Ascending aorta (tissue), 2 donors: ENCODE measurements at places on chromosomes 12 and 14.

GRCh38 chr12:101086490-101087135 is 123.4 kb downstream of the SLC5A8 start:
- H3K27me3 ChIP-seq = no peaks in the 10 kb centered on the region
- H3K4me3 ChIP-seq = no peak overlapping the region
- no peak overlapping the region for H3K27ac ChIP-seq
- DNase-seq = no peak
- no peaks in the 10 kb centered on the region for H3K4me1 ChIP-seq
- no peaks in the 10 kb centered on the region for H3K36me3 ChIP-seq

DNA sequence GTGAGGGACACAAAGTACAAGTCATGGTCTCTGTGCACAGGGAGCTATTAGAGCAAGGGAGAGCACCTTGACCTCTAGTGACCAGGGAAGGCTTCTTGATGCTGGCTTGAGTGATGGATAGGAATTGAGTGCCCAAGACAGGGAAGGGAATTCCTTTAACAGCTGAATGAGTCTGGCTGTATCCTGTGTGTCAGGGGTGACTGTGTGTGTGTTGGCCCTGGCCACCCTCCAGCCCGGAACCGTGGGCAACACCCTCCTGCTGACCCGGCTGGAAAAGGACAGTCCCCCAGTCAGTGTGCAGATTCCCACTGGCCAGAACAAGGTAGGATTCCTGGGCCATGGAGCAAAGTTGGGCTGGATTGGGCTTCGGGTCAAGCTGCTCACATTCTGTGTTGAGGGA is 5.5 kb upstream of the PFDN5 start:
- DNase-seq = no peak
- H3K36me3 ChIP-seq = no peaks in the 10 kb centered on the region
- no peak overlapping the region for H3K4me3 ChIP-seq
- H3K4me1 ChIP-seq = peaks cover 3% of the 10 kb centered on the region
- H3K27me3 ChIP-seq = no peaks in the 10 kb centered on the region

- H3K36me3 ChIP-seq = no peaks in the 10 kb centered on the region
- H3K27me3 ChIP-seq = no peaks in the 10 kb centered on the region
- no peak for DNase-seq
- H3K27ac ChIP-seq = no peak overlapping the region
- no peak overlapping the region for H3K4me3 ChIP-seq
- H3K4me1 ChIP-seq = no peaks in the 10 kb centered on the region
These were observed 31.9 kb downstream of the MBIP start for GRCh38 chr14:36288496-36288895.

DNA sequence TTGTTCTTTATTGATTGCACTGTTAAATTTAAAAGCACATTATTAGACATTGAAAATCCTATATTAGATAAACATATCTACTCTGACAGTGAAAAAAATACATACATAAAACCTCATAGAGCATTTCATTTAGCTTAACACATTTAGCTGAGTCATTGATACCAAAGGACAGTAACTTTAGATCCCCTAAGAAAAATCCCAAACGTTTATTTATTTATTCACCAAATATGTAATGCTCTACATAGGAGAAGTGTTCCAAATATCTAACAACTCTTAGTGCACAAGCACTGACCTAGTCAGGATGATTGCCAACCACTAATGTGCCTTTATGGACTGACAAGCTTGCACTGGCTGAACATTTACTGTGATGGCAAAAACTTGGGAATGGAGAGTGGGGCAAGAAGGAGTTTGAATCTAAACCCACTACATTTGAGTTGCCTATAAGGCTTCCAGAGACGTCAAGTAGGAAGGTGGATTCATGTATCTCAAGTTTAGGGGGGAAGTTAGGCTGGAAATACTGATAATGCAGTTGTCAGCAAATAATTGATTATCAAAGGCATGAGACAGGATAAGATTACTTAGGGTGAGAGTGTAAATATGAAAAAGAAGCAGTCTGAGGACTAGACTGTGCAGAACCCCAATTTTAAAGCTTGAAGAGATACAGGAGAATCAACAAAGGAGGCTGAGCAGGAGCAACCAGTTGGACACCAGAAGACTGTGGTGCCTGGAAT is 156.4 kb downstream of the PLCZ1 start:
- H3K36me3 ChIP-seq = no peaks in the 10 kb centered on the region
- H3K4me3 ChIP-seq = no peak overlapping the region
- no peak for DNase-seq
- no peak overlapping the region for H3K27ac ChIP-seq
- H3K27me3 ChIP-seq = no peaks in the 10 kb centered on the region

- H3K4me3 ChIP-seq = no peak overlapping the region
- no peak overlapping the region for H3K27ac ChIP-seq
- peaks cover 5% of the 10 kb centered on the region for H3K36me3 ChIP-seq
- no peaks in the 10 kb centered on the region for H3K4me1 ChIP-seq
- DNase-seq = no peak
These were observed 51.1 kb downstream of the LIMA1 start for GRCh38 chr12:50232206-50232605.

DNA sequence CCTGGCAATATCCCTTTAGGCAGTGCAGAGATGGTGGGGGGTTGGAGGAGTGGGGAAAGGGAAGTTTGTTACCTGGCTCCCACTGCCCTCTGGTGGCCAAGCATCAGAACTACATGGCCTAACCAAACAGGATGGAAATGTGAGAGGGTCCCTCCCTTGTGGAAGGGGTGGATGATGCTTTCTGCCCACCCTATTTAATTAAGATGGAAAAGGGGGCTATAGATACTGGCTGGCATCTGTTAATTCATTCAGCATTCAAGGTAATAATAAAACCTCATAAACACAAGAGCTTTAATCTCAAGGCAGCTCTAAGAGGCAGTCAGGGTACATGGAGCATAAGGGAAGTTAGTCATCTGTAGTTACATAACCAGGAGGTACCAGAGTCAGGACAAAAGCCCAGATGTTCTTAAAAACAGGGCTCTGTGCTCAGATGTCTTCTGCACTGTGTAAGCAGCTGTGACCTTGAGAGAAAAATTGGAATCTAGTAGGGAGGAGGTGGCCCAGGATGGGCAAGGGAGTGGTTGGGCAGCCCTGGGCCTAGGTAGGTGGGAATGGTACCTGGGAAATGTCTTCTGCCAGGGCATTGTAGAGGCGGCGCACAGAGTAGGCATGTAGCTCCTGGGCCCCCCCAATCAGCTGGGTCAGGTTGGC is 4.6 kb downstream of the AP1G2 start:
- no peaks in the 10 kb centered on the region for H3K27me3 ChIP-seq
- no peak overlapping the region for H3K4me3 ChIP-seq
- peaks cover 10% of the 10 kb centered on the region for H3K36me3 ChIP-seq
- no peaks in the 10 kb centered on the region for H3K4me1 ChIP-seq
- no peak for DNase-seq

DNA sequence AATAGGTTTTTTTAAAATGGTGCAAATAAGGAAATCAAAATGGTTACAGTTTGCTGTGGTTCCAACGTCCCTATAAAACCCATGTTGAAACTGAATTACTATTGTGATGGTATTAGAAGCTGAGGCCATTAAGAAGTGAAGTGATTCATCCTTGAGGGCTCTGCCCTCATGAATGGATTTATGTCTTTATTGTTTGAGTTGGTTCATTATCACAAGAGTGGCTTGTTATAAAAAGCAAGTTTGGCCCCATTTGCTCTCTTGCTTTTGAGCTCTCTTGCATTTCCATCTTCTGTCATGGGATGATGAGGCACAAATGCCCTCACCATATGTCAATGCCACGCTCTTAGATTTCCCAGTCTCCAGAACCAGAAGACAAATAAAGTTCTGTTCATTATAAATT is 62.3 kb downstream of the PRKD1 start:
- H3K27ac ChIP-seq = no peak overlapping the region
- no peaks in the 10 kb centered on the region for H3K36me3 ChIP-seq
- H3K27me3 ChIP-seq = no peaks in the 10 kb centered on the region
- no peak for DNase-seq
- H3K4me3 ChIP-seq = no peak overlapping the region
